ENCODE measurements at places on chromosomes 2 and 18.

DNA sequence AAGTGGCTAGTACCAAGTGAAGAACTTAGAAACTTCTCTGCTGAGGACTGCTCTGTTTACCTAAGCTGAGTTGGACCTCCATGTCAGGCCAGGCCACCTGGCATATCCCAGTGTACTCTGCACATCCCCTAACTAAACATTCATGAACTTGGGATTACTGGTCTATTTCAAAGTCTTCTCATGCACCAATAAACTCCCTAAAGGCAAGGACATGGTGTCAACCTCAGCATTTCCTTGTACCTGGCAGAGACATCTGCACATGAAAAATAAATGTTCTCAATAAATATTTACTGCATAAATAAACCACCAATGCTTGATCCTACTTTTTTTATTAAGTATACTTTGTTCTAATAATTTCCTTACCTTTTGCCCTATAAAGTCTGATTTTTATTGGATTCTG, 124.8 kb downstream of the LAMA1 start:
- DNase-seq = no peak

DNA sequence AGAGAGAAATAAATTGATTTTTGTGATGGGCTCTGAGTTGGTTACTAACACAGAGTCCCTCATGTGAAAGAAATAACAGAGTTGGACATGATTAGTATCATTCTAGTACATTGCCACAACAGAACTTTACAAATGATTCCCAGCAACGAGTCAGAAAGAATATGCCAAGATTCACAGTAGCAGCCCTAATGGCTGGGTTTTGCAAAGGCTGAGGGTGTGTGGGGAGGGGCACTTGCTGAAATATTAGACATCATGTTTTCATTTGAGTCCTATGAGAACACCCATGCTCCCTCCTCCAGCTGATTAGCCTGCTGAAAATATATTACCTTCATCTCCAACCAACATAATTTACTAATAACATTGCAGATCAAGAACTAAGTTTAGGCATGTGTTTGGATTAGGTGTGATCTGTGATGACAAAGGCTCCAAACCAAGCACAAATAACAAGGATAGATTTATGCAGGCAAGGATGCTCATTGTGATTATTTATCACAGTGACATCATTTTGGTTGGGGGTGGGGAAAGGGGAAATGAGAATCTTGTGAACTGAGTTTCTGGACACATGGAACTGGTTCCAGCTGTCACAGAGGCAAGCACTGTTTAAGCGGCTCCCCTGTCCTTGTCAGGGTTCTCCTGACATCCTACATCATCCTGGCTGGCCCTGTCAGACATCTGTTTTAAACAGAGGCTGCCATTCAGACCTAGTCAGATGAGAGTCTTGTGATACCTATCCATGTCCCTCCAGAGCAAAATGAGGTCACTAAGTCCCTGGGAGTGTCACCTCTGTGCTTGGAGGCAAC, 205.8 kb upstream of the NCKAP5 start:
- DNase-seq = no peak

- DNase-seq = no peak
These were observed 146.8 kb downstream of the RBM43 start for GRCh38 chr2:151114874-151115273.

DNA sequence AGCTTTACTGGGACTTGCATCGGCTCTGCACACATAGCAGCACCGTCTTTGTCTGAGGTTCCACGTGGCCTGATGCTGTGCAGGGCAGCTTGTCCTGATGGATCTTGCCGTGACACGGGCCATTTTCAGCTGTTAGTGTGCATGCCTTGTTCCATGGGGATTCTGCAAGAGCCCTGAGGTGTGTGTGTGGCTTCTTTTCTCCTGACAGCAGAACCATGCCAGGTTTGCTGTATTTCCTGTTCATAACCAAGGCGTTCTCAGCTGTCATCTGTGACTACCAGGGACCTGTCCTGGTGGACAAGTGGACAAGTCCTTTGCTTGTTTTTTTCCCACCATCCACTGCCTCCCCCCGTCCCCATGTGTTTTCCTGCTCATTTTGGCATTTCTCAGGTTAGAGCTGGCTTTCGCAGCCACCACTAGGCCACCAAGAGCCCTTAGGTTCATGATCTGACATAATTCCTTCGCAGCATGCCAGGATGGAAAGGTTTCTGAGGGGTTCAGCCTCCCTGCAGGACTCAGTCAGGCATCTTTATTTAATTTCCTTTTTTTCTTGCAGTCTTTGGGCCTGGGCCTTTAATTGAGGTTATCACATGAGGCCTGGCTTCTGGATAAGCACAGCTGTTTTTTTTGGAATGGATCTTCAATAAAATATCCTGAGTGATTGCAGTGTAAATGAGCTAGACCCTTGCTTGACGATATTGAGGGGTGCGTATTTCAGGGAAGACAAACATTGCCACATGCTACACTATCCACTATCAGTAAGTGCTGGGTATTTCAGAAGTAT, 139.4 kb downstream of the NCK2 start:
- no peak for DNase-seq

DNA sequence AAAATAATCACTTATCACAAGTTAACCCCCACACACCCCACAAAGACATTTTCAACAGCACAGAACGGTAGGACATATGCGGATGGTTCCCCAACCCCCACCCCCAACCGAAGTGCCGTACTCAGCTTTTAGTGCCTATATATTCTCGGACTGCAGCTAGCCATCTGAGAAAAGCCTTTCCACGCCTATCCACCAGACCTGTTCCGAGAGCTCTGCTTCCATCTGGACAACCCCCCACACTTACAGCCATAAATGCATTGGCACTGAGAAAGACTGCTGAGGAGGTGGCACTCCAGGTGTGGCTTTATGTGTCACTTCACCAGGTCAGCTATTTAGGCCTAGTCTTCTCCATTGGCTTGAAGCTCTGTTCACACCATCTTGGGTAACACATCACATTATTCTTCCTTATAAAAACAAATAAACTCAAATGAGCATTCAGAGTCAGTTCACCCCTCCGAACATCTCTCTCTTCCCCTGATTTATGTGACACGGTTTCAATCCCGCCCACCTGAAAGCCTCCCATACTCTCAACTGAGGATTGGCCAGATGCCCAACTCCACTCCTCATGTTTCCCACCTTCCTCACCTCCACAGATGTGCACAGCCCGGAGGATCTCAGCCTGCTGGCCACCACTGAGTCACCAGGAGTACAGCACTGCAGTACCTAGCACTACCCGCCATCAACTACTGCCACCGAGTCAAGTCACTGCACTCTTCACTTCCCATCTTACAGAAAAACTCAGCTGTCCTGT, 127.4 kb downstream of the CACNB4 start:
- DNase-seq = no peak

GRCh38 chr18:64091526-64091925, 57.4 kb downstream of the LINC00305 start:
- DNase-seq = no peak

DNA sequence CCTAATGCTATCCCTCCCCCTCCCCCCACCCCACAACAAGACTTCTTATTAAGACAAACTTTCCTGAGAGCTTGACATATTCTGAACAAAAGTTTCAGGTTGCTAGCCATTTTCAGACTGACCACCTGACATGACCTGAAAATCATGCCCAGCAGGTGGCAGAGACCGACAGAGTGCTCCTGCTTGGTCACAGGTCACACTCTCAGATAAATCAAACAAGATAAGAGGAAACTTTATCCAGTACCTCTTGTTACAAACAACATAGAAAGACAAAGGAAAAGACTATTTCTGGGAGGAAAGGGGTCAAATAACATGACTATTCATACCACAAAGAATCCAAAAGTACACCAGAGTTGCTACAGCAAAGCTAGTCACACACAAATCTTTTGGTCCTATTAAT, 107.4 kb downstream of the TMEM200C start:
- DNase-seq = no peak

- no peak for DNase-seq
These were observed 56.6 kb upstream of the SLC1A4 start for GRCh38 chr2:64932371-64933216.

- no peak for DNase-seq
These were observed 2.1 kb downstream of the PUM2 start for GRCh38 chr2:20348542-20348941.

Data from stimulated activated CD8-positive, alpha-beta memory T cell treated with anti-CD3 and anti-CD28 coated beads, Interleukin-2, amount 100 ng/mL, for 48 hours (primary cell).